Tongue (tissue), 3 donors: ENCODE measurements at places on chromosomes 2 and 18. TPM values are rescaled to one million over a fixed set of nuclear protein-coding genes. Genes with fewer than 3 reads are reported as not detected.

DNA sequence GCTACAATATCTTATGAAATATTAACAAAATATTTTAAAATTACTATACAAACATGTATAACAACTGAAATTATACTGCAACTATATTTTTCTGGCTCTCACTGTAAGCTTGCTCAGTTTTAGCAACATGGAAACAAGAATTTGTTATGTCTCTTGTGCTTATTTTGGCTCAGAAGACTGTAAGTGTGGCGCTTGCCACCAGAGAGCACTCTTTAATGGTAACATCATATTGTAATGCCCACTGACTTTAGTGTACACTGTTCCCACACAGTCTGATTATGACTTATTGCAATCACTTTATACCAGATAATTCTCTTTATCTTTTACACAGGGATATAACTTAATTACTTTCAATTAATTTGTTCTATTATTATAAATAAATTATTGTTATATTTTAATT lies 1500.6 kb upstream of the TMEFF2 start:
- DNase-seq, result peak; percentile 17

DSC3 gene
- 67.4 TPM for total RNA-seq

- no peak for DNase-seq
Measured at GRCh38 chr2:229107601-229108000, 163.5 kb downstream of the PID1 start.

DNA sequence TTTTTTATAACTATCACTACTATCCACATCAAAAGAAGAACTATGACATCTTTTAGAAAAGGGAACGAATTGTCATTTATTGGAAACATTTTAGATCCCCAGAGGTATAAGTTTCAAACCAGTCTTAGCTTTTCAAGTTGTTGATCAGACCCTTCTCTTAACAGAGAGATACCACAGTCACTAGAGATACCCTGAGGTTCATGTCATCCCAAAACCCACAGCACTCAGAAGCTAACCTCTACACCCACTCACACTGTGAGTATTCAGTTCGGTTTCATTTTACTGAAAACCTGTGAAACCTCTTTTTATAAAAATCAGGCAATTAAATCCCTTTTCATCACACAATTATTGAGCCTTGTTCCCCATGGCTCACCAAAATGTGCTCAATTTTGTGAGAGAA lies 156.2 kb downstream of the DTNA start:
- DNase-seq, result no peak

- no peak for DNase-seq
Measured at GRCh38 chr2:118291251-118291880, 203.1 kb downstream of the INSIG2 start.

DNA sequence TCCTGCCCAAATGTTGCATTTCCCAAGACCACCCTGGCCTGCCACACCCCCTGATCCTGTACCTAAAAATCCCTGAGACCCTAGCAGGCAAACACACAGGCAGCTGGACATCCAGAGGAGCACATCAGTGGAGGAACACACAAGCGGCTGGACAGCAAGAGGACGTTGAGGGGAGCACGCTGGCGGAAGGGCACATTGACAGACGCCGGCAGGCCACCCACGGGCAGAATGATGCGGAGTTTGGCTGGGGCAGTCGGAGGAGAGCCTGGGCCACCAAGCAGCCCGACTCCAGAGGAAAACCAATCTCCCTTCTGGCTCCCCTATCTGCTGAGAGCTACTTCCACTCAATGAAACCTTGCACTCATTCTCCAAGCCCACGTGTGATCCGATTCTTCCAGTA lies 47.7 kb downstream of the EMX1 start:
- DNase-seq, result no peak
